T-helper 9 cell (primary cell): ENCODE measurements at places on chromosomes 3 and 15.

GRCh38 chr3:61964566-61964965, 403.2 kb downstream of the PTPRG start:
- DNase-seq: no peak

DNA sequence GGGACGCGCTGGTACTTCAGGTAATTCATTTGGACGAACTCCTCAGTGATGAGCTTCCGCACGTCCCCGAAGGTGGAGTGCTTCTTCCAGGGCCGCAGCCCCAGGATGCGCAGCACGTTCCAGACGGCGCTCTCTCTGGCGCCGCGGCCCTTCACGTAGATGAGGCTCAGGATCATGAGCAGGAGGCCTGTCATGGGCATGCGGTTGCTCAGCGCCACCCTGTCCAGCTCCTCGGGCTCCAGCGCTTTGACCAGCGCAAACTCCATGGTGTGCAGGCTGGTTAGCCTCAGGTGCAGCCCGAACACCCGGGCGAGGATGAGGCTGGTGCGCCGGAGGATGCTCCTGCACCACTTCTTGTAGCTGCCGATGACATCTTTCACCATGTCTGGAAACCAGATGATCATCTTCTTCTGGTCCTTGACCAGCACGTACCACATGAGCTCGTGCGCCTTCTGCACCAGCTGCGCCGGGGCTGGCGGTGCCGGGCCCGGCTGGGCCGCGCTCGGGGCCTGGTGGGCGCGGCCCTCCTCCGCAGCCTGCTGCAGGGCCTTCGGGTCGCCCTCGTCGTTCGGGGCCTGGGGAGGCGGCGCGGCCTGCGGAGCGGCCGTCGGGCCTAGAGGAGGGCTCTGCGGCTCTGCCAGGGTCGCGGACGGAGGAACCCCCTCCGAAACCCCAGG, 501 bp downstream of the NDN start:
- DNase-seq: no peak

GRCh38 chr3:87508921-87509320, 232.5 kb upstream of the POU1F1 start:
- no peak for DNase-seq

- DNase-seq: no peak
Observed at GRCh38 chr3:196659901-196660351, 20.4 kb downstream of the NRROS start.

DNA sequence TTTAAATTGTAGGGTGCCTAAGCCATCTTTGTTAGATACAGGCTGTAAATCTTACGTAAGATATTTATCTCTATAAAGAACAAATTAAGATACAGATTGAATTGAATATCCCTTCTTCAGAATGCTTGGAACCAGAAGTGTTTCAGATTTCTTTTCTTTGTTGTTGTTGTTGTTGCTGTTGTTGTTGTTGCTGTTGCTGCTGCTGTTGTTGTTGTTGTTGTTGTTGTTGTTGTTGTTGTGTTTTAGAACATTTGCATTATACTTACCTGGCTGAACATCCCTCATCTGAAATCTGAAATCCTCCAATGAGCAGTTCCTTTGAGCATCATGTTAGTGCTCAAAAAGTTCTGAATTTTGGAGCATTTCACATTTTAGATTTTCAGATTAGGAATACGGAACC, 26.6 kb downstream of the QTRT2 start:
- no peak for DNase-seq

DNA sequence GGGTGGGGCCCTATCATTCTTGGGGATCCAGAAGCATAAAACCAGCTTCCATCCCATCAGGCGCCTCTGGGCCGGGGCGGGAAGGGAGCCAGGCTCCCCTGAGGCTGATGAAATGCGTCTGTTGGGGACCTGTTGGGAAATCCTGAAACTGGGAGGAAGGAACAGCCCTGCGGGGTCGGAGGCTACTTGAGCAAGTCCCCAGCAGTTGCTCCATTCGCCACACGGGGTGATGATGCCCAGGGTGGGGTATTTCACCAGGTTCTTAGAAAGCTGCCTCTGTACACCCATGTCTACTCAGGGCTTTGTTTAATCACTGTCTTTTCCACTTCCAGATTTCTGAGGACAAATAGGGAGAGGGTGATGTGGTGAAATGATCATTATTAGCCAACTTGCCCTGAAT, 25.4 kb upstream of the TSEN2 start:
- DNase-seq: no peak

GRCh38 chr15:77992356-77993222, 84.9 kb downstream of the TBC1D2B start:
- no peak for DNase-seq

GRCh38 chr3:188854772-188855149, 317.0 kb upstream of the TPRG1 start:
- DNase-seq: no peak

GRCh38 chr3:40152482-40153133, 156.9 kb upstream of the EIF1B start:
- DNase-seq: no peak

- no peak for DNase-seq
Observed at GRCh38 chr15:91447991-91448644, 348.1 kb downstream of the SV2B start.

DNA sequence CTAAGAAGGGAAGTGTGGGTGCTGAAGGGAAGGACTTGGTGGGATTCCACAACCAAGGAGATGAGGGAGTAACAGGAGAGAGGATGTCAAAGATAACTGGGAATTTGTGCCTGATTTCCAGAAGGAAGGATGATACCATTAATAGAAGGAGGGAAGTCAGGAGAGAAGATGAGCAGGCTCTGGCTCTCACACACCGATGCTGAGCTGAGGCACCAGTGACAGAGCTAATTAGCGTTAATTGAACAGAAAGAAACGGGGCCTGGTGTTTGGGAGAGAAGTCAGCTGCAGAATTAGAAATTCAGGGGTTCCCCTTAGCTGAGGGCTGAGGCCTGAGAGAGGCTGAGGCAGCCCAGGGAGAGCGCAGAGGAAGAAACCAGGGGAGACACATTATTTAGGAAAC, 11.9 kb upstream of the PDIA5 start:
- DNase-seq: no peak

- no peak for DNase-seq
Observed at GRCh38 chr3:184284696-184285095, 8.9 kb downstream of the ECE2 start.

DNA sequence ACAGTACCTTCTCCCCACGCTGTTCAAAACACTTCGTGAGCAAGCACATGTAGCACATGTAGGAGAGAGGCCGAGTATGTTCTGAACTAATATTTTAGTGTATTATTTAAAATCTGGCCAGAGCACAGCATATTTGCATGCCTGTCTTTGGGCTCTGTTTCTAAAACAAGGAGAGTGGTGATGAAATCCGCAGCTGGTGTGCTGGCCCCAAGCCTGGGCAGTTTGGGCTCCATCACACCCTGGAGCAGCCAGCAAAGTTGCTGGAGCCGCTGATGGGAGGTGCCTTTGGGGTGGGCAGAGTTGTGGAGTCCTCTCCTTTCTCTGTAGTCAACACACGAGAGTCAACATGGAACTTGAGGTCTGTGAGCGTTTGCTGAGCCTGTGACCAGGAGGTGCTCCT, 116.6 kb downstream of the SLCO3A1 start:
- no peak for DNase-seq

DNA sequence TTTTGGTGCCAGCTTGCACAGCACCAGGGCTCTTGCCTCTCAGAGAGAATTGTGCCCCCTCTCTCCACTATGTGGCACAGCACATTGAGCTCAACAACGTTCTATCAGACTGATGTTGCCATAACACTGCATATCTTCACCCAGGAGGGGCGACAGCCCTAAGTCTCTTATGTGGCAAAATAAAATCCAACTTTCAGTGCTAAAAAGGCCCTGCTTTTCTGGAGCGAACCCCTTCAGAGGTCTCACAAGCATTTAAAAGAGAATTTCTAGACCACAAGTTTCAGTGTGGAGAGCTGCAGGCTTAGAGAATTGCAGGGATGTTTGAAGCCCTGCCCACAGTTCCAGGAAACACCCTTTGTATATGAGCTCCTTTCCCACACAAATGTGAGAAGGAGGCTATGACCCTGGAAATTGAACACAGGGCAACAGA, 85.5 kb downstream of the LIPC start:
- DNase-seq: no peak

DNA sequence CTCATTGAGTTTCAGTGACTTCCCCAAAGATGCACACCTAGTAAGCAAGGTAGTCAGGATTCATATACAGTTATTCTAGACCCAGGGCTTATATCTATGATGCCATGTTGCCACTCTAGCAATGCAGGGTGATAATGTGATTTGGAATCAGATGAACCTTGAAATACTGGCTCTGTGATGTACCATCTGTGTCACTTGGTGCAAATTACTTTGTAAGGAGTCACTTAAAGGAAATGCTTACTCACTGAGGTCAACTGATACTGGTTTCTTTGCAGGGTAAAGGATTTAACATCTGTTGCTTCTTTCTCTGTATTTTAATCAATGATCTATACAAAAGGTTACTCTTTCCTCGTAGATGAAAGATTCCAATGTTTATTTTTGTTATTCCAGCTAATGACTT, 10.8 kb downstream of the ASB14 start:
- no peak for DNase-seq

GRCh38 chr3:197926418-197926817, 23.6 kb upstream of the RPL35A start:
- no peak for DNase-seq

DNA sequence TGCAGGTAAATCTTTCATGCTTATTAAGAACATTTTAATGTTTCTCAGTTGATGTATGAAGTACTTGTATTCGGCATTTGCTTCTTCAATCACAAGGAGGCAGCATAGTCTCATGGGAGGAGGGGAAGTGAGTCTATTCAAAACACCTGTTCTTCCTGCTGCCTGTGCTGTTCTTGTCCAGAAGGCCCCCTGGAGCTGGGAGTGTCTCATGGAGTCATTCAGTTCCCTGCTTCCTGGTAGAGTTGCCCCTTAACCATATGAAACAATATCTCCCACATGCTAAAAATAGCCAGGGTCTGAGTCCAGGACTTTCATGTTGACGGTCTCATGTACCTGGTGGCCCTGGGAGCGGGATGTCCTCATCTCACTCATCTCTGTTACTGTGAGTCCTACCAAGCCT, 15.5 kb upstream of the PPP1R2 start:
- no peak for DNase-seq

DNA sequence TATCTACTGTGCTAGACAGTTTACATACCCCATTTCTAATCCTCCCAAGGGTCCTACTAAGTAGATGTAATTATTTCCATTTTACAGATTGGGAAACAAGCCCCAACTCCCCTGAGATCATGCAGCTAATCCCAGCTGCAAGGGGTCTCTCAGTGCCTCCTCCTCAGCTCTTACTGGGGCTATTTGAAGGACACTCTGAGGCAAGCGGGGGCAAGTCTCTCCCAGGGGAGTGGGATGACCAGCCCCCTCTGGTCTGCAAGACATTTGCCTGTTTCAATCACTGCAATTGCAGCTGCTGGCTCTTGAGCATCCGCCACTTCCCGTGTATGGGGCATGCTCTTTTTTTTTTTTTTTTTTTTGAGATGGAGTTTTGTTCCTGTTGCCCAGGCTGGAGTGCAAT, 11.4 kb downstream of the LAMP3 start:
- DNase-seq: no peak

- DNase-seq: peak; percentile 45
Observed at GRCh38 chr15:85667491-85668424, 127.0 kb downstream of the KLHL25 start.

GRCh38 chr15:33720952-33721351, 247.3 kb upstream of the CHRM5 start:
- DNase-seq: no peak

DNA sequence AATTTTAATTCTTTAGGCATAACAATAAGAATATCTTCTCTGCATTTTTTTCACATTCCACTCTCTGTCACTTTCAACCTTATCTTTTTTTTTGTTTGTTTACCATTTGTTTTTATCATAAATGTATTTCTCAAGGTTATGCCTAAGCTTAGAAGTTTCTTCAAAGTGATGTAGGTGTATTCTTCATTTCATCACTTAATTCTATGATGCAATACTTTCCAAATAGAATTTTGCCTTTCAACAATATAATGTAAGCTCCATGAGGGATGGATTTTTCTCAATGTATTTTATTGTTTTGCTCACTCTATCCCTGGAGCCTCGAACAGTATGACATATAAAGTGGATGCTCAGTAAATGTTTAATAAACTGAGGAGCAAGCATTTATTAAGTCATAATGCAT, 444.9 kb downstream of the EPHA6 start:
- DNase-seq: no peak

DNA sequence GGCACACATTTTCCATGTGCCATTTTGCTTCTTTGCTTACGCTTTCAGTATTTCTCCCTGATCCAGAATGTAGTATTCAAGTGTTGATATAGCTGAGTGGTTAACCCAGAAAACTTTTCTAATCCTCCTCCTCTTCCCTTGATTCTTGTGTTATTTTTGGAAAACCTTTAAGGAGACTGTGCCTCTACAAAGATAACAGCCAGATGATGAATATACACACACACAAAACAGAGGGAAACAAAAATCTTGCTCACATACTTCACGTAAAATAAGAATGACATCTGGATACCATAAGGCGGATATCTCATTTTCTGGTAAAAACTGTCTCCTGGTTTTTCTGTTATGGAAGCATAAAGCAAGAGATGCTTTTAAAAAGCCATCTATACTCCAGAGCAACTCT, 295.8 kb upstream of the THBS1 start:
- no peak for DNase-seq

- DNase-seq: no peak
Observed at GRCh38 chr15:96166223-96167200, 164.0 kb upstream of the NR2F2 start.

- no peak for DNase-seq
Observed at GRCh38 chr3:129448186-129448895, 8.3 kb downstream of the IFT122 start.

DNA sequence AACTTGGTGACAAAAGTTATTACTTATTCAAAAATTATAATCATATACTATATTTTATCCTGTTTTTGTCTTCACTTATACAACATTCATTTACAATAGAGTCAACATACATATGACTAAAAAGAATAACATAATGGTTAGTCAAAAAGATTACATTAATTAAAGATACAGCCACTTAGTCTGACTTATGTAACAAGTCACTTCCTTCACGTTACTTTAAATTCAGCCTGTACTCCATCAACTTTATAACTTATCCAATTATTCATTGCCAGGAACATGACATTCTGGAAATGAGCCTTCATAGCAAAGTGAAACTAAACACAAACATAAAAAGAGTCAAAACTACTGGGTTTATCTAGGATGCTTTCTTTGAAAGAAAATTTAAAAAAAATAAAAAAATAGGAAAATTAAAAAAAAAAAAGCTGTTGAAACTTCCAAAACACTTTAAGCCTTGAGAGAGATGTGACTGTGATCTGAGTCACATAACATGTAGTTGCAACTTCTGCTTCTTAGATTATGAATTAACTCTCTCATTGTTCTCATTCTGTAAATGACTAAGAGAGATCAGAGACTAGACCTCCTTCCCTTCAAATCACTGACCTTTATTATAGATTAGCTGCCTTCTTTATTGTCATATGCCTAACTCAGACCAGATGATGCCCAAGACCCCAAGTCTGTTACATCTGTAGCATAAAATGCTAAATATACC, 107.8 kb downstream of the MYRIP start:
- no peak for DNase-seq

- no peak for DNase-seq
Observed at GRCh38 chr3:188761439-188761838, 410.3 kb upstream of the TPRG1 start.

GRCh38 chr3:160001148-160001760, 12.6 kb downstream of the IL12A start:
- no peak for DNase-seq

GRCh38 chr3:45612138-45612537, 17.6 kb downstream of the LIMD1 start:
- DNase-seq: no peak
